Activated naive CD4-positive, alpha-beta T cell (primary cell): ENCODE measurements at places on chromosomes 11 and 22.

DNA sequence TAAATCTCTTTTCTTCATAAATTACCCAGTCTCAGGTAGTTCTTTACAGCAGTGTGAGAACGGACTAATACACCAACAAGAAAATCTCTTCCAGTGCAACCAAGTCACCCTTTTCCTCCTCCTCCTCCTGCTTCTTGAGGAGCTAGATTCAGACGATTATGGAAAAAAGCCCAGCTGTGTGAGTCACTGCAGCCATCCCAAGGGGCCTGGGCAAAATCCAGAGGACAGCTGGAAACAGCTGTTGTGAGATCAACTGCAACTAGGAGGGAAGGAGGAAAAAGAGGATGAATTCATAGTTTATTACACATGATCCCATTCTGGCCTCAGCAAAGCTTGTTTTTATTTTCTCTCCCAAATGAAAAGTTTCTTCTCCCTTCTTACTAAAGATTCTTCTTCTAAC, 32.9 kb downstream of the RBFOX2 start:
- no peak for DNase-seq

DNA sequence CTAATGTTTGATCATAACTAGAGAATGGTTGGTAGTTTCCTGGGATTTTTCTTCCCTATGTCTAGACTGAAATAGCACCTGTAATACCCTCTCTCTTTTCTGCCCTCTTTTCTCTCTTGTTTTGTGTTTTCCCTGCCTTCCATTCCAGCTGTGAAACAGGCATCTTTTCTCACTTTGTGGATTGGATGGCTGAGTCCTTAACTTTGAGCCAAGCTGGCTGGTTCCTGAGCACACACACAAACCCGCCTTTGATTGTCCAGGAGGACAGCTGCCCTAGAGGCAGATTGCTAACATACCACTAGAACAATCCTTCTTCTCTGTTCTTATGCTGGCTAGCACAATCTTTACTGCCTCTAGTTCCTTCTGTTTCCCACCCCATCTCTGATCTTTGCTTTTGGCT, 17.7 kb downstream of the CTNND1 start:
- no peak for DNase-seq

DNA sequence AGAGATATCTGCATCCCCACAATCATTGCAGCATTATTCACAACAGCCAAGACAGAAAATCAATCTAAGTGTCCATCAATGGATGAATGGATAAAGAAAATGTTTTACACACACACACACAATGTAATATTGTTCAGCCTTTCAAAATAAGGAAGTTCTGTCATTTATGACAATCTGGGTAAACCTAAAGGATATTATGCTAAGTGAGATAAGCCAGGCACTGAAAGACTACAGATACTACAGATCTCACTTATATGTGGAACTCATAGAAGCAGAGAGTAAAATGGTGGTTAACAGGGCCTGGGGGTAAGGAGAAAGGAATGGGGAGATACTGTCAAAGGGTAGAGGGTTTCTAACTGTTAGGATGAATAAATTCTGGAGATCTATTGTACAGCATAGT, 36.0 kb upstream of the EED start:
- no peak for DNase-seq

- no peak for DNase-seq
Measured at GRCh38 chr22:50712341-50713007, 25.5 kb upstream of the ACR start.

DNA sequence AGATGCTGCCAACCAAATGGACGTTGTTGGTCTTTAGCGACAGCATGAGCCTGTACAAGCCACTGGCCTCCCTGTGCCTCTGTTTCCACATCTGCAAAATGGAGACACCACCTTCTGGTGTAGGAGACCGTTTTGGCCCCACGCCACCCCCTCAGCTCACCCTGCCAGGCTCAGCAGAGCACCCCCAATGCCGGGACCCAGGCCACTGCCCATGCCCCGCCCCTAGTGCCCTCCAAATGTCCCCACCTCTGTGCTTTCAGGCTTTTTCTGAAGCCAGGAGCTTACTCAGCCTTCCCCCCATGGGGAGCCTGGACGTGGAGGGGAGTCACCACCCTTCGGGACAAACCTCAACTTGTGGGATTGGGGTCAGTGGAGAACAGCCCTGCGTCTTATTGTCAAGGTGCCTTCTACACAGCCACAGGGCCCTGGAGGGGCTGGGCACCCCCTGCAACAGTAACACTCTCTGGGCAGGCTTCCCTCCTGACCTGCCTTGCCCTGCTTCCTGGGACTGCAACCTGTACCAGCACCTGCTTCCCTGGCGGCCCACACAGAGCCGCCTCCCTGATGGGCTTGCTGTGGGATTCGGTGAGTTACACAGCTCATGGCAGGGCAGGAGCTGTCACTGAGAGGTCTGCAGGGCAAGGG, 24.6 kb upstream of the RTL6 start:
- DNase-seq, result no peak
